NCI-H748 treated with DMSO at 0.1 percent for 48 hours (cell line): ENCODE measurements at places on chromosomes 1 and 21.
A peak's percentile ranks its signal among the peaks of the same experiment; 100 is the strongest.

DNA sequence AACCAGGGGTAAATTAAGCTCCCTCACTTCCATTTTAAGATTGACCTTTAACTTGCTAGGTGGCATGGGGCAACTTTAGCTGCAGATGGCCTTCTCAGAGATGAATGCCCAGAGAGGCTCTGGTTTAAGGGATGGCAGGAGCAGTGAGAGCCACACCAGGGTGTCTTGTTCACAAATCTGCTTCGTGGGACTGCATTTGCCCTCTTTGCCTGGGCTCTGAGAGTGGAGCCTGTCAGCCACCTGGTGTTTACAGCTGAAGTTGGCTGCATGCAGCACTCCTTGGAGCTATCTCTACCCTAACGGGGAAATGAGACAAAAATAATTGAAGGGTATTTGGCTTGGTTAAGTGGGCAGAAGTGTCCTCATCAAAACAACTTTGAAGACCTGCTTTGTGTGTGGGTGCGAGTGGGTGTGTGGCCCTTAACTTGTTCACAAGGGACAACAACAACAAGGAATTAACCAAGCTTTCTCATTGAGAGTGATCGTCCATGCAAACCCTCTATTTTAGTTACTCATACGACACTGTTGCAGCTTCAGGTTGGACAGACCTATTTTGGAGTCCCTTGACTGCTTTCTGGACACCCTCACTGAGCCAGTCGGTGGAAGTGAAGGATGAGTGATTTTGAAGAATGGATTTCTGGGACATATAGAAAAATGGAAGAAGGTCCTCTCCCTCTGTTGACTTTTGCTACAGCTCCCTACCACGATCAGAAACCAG, 29.8 kb downstream of the PGM1 start:
- DNase-seq: no peak

DNA sequence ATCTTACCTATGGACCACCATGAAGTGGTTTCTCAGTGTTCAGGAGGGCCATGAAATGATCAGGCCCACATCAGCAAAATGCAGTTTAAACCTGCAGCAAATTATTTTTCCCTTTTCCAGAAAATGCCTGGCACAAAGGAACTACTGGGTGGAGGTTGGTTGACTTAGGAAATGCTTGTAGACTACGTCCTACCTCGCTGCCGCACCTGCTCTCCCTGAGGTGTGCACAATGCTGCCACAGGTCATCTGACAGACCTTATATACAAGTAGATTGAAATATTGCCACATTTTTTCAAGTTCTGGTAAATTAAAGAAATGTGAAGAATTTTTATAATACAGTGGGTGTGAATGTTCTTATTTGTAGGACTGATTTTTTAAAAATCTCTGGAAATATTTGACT, 166.7 kb upstream of the PDE4B start:
- DNase-seq: no peak

DNA sequence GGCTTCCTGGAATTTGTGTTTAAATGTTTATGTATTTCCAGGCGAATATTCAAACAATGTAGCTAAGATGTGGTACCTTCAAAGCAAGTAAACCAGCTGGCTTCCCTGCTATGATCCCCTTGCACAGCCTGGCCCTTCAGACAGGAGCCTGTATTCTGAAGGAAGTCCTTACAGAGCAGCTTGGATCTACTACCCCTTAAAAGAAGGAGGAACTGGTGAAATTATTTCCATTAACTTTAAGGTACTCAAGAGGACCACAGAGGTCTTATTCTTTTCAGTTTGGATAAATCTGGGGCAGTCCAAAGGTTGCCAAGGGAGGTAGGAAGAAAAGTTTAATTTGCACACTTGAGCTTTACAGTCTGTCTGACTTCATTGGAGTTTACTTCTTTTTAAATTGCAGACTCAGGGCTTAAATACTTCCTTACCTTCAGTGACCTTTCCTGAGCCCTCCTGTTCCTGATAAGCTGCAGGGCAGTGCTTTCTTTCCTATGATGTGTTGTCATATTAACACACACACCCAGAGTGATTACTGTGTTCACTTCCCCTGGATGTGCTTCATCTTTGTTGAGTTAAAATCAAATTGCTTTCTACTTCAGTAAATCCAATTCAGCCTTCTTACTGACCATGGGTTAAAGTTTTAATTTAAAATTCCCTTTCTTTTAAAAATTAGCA, 40.5 kb downstream of the DISC1 start:
- DNase-seq: no peak

- DNase-seq: no peak
These were observed 155.0 kb upstream of the BEND5 start for GRCh38 chr1:48931506-48932192.

DNA sequence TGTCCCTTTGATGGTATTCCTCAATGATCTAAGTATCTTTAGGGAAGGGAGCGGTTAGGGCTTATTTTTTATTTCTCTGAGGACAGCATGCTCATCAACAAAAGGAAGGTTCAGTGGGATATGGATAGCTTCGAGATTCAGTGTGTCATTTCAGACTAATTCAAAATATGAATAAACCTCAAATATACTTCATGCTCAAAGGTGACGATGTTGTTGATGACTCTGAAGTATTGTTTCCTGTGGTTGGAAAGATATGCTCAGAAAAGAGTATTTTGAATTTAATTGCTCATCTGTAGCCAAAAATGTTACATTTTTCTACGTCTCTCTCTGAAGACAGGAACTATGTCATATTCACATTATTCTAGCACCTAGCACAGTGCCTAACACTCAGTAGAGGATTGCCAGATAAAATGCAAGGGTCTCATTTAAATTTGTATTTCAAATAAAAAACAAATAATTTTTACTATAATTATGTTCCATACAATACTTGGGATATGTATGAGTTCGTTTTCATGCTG, 1.8 kb upstream of the FCRL3 start:
- DNase-seq: no peak

DNA sequence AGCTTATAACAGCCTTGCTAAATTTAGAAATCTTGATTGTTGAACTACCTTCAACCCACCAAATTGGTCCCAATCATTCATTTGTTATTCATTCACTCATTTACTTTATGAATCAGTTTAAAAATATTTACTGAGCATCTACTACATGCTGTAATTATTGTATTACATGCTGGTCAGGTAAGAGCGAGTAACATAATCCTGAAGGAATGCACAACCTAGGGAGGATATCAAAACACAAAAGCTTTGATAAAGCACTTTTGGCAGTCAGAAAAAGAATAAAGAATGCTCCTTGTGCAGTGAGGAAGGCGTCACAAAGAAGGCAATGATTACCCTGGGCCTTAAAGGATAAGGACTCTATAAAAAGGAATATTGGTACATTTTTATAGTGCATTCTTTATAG, 518.9 kb upstream of the NR5A2 start:
- no peak for DNase-seq

DNA sequence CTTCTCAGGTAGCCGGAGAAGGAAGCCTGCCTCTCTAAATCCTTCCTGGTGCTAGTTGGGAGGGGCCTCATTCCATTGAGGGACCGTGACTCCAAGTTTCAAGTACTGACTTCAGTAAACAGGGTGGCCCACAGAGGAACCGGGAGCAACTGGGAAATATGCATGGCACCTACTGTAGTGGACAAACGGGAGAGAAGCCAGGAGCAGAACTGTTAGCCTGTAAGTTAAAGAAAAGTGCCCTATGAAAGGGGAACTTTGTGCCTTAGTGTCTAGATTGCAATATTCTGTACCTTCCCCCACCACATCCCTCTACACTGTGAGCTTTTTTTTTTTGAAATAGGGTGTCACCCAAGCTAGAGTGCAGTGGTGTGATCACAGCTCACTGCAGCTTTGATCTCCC, 33.2 kb upstream of the KANK4 start:
- no peak for DNase-seq

DNA sequence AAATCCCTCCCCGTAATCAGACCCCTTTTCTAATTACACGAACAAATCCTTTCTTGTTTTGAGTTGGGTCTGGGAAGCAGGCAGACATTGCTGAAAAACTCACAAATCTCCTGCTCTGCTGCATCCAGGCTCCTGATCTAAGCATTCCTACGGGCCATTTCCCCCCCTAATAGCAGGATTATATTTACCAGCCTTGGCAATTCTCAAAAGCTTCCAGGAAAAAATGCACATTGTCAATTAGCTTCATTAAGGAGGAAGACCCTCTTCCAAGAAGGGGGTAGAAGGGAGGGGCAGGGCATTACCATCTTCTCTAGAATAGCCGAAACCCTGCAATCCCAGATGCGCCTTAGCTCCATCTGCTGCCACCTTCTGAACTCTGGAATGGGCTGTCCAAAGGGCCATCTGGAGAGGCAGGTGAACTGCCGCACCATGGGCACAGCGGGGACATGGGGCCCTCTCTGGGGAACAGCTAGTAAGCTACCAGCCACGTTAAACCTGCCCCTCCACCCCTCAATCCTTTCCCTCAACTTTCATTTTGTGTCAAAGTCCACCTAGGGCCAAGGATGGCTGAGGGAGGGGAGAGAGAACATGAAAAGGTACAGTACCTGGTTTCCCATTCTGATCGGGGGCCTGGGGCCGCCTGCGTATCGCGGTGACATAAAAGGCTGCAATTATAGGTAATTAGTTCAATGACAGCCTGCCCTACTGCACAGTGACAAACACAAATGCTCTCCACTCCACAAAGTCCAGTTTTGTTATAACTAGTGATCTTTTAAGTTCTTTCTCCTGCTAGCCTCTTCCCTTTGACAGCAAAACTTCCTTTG, 56.8 kb downstream of the MRPL37 start:
- DNase-seq: peak; percentile 54

DNA sequence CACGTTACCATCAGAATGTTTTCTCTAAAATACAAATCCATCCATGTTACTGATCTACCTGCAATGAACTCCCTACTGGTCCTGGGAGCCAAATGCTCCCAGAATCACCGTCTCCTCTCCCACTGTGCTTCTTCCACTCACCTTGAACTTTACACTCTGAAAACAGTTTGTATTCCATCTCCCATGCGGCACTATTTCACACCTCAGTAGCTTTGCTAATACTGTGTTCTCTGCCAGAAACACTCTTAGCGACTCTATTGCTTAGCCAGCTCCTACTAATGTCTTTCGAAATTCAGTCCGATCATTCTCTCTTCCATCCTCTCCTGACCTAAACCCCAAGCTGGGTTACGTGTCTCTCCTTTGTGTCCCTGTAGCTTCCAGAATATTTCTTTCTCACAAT, 284.4 kb upstream of the DUSP10 start:
- DNase-seq: no peak

DNA sequence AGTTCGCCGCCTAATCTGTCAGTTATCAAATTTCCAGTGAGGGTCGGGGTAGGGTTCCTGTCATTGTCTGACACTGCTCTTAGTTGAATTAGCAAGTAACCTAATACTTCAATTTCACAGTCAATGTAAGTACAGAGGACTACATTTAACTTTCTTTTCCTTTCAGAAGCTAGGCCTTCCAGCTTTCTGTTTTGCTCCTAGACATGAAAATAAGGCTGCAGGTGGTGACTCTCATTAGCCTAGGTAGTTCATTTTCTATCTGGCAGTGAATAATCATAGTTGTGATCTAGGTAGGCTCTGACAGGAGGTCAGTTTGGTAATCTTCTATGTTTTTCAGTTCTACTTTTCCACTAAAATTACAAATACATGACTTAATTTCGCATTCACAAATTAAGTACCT, 783.1 kb downstream of the MRPL39 start:
- DNase-seq: no peak

DNA sequence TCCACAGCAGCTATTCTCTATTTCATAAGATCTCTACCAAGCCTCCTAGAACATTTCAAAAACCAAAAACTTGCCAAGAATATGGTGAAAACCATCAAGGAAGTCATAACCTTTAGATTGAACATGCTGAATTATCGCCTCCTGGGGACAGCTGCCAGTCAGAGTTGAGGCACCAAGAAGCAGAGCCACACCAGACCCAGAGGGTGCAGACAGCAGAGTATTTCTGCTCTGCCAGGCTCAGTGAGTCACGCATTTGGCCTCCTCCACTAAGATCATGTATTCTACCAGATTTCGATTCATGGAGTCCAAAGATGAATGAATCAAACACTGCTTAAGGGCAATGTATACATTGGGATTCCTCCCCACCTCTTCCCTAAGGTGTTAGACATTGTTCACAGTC, 2.1 kb downstream of the F3 start:
- no peak for DNase-seq
